Ascending aorta (tissue), 2 donors: ENCODE measurements at places on chromosomes 7 and 10.

DNA sequence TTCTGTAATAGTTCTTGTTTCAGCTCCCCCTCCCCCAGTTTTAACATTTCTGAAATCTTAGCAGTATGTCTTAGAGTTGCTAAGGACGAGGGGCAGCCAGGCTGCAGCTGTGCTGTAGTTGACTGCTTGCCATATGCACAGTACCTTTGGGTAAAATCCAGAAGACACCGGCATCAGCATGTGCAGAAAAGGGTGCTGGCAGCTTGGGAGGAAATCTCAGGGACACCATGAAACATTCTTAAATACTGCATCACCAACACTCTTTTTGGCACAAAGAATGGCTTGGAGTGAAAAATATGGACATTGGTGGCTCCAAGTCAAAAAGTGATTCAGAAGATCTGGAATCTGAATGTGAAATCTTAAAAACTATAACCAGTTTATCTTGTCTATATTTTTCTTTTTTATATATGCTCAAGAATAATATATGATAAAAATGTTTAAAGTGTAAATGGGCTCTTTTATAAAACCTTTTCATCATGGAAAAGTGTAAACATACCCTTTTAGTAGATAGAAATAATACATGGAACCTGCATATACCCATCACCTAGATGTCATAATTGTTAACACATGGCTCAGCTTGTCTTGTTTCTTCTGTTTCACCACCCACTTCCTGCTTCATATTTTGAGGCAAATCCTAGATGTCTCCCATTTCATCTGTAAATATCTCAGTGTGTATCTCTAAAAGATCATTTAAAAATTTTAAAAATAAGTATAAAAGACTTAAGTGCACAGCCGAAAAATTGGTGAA lies 34.4 kb upstream of the ARMS2 start:
- H3K36me3 ChIP-seq: peaks cover 28% of the 10 kb centered on the region
- no peaks in the 10 kb centered on the region for H3K4me1 ChIP-seq
- H3K27ac ChIP-seq: no peak overlapping the region
- H3K4me3 ChIP-seq: no peak overlapping the region

DNA sequence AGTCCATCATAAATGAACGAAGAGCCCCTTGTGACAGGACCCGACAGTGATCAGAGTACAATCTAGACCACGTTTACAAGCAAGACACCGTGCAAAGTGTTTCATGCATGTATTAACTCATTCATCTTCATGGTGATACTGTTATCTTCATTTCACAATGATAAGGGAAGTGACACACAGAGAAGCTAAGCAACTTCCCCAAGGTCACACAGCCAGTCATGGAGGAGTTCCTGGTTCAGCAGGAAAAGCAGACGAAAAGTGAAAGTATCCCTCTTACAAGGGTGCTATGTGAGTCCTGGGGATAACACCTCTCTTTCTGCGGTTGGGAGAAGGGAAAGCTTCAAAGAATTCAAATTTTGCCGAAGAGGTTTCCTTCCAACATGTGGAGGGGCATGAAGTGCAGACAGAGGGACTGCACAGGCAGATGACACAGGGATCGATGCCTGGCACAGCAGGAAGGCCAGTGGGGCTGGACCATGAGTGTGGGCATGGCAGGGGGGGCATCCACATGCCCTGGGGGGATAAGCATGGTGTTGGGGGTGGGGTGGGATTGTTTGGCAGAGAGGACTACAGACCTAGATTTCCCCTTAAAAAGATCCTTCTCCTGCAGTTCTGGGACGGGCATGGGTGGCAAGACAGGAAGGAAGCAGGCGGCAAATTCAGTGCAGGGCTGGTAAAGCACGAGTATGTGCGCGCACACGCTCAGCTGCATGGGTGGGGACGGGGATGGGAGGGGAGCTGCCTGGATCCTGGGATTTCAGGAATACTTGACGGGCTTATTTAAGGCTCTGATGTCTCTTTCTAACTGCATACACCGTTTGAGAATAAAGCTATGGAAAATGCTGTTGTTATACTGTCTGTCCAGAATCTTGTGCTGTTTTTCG lies 33.5 kb upstream of the DDC start:
- H3K27me3 ChIP-seq: no peaks in the 10 kb centered on the region
- H3K4me3 ChIP-seq: no peak overlapping the region
- no peak for DNase-seq
- H3K4me1 ChIP-seq: no peaks in the 10 kb centered on the region
- peaks cover 55% of the 10 kb centered on the region for H3K36me3 ChIP-seq
- H3K27ac ChIP-seq: no peak overlapping the region

GRCh38 chr10:6230315-6230714 lies 27.6 kb downstream of the PFKFB3 start:
- H3K27me3 ChIP-seq: no peaks in the 10 kb centered on the region
- peaks cover 6% of the 10 kb centered on the region for H3K4me1 ChIP-seq
- H3K4me3 ChIP-seq: no peak overlapping the region
- H3K27ac ChIP-seq: peak overlapping the region; percentile 29
- H3K36me3 ChIP-seq: peaks cover 100% of the 10 kb centered on the region

GRCh38 chr7:105354383-105354782 lies 34.3 kb downstream of the SRPK2 start:
- H3K4me1 ChIP-seq: peaks cover 5% of the 10 kb centered on the region
- no peak overlapping the region for H3K27ac ChIP-seq
- H3K36me3 ChIP-seq: no peaks in the 10 kb centered on the region
- no peaks in the 10 kb centered on the region for H3K27me3 ChIP-seq
- no peak for DNase-seq
- H3K4me3 ChIP-seq: no peak overlapping the region

DNA sequence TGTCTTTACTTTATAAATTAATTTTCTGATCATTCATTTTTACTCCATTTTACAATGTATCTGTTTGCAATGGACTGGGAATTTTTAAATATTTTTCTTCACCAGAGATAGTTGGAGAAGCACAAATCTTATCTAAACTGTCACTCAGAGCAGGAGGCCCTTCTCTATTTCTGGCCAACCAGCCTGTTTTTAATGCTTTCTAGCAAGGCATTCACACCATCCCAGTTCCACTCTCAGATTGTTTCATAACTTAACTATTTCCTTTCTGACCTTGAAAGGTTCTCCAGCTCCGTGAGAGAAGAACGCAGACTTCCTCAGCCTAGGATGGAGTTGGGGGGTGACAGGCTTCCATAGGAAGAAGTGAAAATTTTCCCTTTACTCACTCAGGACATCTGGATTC lies 155.8 kb downstream of the SKIDA1 start:
- H3K27ac ChIP-seq: no peak overlapping the region
- H3K4me3 ChIP-seq: no peak overlapping the region
- no peaks in the 10 kb centered on the region for H3K4me1 ChIP-seq
- no peaks in the 10 kb centered on the region for H3K36me3 ChIP-seq

DNA sequence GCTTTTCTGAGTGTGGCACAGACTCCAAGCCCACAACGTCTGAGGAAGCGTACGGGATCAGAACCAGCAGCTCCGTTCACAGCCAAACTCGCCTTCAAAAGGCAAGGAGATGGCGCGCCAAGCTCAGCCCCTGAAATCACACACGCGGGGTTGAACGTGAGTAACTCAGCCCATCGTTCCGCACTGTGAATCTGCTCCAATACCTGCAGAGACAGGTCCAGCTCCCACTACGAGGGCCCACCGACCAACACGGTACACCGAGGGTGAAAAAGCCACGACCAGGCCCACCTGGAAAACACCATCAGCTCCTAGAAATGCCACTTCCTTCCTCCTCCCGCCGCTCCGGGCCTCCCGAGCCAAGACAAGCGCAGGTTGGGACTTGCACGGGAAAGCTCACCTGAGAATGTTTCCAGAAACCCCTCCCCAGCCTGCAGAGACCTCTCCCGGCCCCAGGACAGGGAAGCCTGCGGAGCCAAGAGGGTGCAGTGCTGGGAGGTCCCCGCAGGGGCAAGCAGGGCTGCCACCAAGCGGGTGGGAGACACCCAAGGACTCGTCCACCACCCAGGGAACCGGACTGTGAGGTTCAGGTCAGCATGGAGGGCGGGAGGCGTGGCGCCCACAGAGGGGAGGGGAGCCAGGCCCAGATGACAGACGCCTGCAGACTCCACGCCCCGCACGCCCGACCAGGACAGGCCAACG lies 93.9 kb upstream of the PDGFA start:
- H3K4me3 ChIP-seq: no peak overlapping the region
- no peaks in the 10 kb centered on the region for H3K27me3 ChIP-seq
- no peak for DNase-seq
- H3K36me3 ChIP-seq: no peaks in the 10 kb centered on the region
- no peaks in the 10 kb centered on the region for H3K4me1 ChIP-seq

GRCh38 chr7:102860351-102860811 lies 52.4 kb upstream of the LRRC17 start:
- H3K27ac ChIP-seq: peak overlapping the region; percentile 69
- no peaks in the 10 kb centered on the region for H3K36me3 ChIP-seq
- H3K4me1 ChIP-seq: peaks cover 8% of the 10 kb centered on the region
- no peak for DNase-seq
- H3K4me3 ChIP-seq: no peak overlapping the region

DNA sequence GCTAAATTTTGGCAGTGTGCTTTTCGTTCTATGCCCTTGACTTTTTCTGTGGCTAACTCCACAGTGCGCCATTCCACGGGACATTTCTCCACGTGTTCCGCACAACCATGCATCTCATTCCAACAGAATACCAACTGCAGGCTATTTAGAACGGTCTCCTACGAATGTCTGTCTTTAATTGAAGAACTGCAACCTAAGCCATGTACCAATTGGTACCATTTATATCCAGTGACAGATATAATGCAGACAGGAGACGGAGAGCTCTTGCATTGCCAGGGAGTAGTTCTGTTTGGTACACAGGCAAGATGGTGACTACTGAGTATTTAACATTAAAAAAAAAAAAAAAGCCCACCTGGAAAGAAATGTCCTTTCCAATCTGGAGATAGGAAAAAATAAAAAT lies 9.1 kb downstream of the SFMBT2 start:
- no peak overlapping the region for H3K4me3 ChIP-seq
- no peak overlapping the region for H3K27ac ChIP-seq
- no peaks in the 10 kb centered on the region for H3K27me3 ChIP-seq
- H3K36me3 ChIP-seq: no peaks in the 10 kb centered on the region
- DNase-seq: no peak
- H3K4me1 ChIP-seq: no peaks in the 10 kb centered on the region

GRCh38 chr10:10662716-10663408 lies 354.8 kb upstream of the CELF2 start:
- no peaks in the 10 kb centered on the region for H3K36me3 ChIP-seq
- no peaks in the 10 kb centered on the region for H3K4me1 ChIP-seq
- H3K27ac ChIP-seq: no peak overlapping the region
- H3K4me3 ChIP-seq: no peak overlapping the region

DNA sequence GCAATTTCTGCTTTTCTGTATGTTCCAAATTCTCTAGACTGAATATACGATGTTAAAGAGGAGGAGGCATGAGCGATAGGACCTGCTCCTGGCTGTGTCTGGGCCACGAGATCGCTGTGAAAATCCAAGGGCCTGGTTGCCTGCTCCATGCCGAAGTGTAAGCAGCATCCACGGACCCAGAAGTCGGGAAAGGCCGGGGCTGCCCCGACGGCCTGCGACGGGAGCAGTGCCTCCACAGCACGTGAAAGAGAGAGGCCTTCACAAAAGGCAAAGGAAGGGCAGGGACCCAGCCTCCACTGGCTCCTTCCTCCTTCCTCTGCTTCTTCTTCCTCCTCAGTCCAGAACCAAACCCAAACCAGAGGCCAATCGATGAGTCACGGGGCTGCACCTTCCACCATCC lies 122.9 kb upstream of the MGMT start:
- DNase-seq: no peak
- no peaks in the 10 kb centered on the region for H3K36me3 ChIP-seq
- no peaks in the 10 kb centered on the region for H3K4me1 ChIP-seq
- no peak overlapping the region for H3K27ac ChIP-seq
- no peak overlapping the region for H3K4me3 ChIP-seq

- H3K4me1 ChIP-seq: no peaks in the 10 kb centered on the region
- no peaks in the 10 kb centered on the region for H3K27me3 ChIP-seq
- H3K4me3 ChIP-seq: no peak overlapping the region
- H3K27ac ChIP-seq: no peak overlapping the region
- DNase-seq: no peak
Measured at GRCh38 chr7:28135315-28135714, 45.3 kb downstream of the JAZF1 start.

DNA sequence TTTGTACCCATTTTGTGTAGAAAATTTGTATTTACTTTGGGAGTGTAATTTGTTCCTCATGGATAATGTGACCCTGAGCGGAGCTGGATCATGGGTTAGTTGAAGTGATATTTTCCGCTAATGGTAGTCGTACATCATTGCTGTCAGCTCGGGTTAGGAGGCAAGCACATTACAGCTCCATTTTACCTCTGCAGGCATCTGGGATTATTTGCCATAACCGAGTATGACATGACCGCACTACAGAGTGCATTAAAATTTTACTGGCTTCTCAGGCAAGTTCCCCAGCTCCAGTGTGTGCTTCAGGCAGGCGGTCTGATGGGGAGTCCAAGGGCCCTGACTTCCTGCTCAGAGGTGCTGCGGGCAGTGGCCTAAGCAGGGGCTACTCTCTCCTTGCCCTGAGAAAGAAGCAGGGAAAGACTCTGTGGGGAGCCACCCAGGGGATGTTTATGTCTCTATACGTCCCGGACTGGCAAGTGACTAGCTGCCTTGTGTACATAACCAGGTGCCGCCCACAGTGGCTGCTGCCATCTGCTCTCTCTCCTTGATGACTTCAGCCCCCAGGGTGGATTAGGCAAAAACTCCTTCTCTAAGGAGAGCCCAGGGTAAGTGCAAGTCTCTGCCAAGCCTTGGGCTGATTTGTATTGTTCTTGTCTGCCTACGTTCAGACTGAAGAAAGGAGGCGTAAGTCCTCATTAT lies 685.3 kb upstream of the GALNT17 start:
- H3K4me1 ChIP-seq: no peaks in the 10 kb centered on the region
- no peak for DNase-seq
- no peaks in the 10 kb centered on the region for H3K27me3 ChIP-seq
- no peak overlapping the region for H3K27ac ChIP-seq
- no peaks in the 10 kb centered on the region for H3K36me3 ChIP-seq

- DNase-seq: no peak
- no peaks in the 10 kb centered on the region for H3K27me3 ChIP-seq
- H3K4me1 ChIP-seq: no peaks in the 10 kb centered on the region
- no peak overlapping the region for H3K27ac ChIP-seq
Measured at GRCh38 chr7:25424113-25424512, 195.8 kb upstream of the NPVF start.

GRCh38 chr7:94687076-94687475 lies 31.1 kb upstream of the SGCE start:
- no peaks in the 10 kb centered on the region for H3K4me1 ChIP-seq
- no peak overlapping the region for H3K27ac ChIP-seq
- no peak overlapping the region for H3K4me3 ChIP-seq
